ENCODE measurements at places on chromosomes 1 and 21.
A peak's percentile ranks its signal among the peaks of the same experiment; 100 is the strongest.

DNA sequence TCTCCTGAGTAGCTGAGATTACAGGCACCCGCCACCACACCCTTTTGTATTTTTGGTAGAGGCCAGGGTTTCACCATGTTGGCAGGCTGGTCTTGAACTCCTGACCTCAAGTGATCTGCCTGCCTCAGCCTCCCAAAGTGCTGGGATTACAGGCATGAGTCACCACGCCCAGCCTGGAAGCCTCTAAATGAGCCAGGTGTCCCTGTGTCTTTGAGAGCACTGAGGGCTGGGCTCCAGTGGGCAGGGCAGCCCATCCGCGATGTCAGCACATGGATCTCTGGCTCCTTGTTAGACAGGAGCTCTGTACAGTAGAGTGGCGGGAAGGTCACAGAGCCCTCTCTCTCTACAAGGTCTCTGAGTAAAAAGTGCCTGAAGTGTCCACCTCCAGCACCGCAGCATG is 124.3 kb downstream of the PGBD5 start:
- no peak for DNase-seq

DNA sequence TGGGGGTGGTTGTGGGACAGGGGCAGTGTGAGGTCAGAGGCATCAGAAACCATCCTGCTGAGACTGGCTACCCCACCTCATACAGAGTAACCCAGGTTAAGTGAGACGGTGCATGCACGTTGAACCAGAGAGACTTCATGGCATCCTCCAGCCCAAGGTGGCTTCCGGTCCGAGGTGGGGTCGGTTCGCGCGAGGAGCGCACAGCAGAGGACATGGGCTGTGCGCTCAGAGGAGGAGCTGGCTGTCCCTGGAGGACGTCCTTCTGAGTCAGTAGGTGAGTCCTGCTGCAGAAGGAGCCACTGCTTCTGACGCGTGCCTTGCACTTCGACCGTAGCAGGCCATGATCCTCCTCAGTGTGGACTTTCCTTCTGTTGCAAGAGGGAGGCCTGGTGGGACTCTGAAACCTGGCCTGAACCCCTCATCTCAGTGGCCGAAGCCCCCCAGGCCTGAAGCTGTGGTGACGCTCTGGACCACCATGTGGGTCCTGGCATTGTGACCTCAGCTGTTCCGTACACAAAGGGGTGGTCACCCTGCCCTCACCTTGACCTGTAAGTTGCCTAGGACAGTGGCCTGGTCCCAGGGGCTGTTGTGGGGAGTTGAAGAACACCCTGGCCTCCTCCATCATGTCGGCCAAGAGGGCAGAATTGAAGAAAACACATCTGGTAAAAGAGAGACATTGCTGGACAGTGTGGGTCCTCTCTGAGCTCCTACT is at the start of gene TEX35:
Gene TEX35 (plus strand): TSS at position 544 of the 712 bp plus-strand sequence. CDS start 80 bp downstream, at position 624.
- DNase-seq: no peak

GRCh38 chr1:46422261-46422871 is 28.2 kb downstream of the FAAH start:
- DNase-seq: no peak

- DNase-seq: peak; percentile 23
Observed at GRCh38 chr1:229582011-229582694, 23.6 kb upstream of the ABCB10 start.

DNA sequence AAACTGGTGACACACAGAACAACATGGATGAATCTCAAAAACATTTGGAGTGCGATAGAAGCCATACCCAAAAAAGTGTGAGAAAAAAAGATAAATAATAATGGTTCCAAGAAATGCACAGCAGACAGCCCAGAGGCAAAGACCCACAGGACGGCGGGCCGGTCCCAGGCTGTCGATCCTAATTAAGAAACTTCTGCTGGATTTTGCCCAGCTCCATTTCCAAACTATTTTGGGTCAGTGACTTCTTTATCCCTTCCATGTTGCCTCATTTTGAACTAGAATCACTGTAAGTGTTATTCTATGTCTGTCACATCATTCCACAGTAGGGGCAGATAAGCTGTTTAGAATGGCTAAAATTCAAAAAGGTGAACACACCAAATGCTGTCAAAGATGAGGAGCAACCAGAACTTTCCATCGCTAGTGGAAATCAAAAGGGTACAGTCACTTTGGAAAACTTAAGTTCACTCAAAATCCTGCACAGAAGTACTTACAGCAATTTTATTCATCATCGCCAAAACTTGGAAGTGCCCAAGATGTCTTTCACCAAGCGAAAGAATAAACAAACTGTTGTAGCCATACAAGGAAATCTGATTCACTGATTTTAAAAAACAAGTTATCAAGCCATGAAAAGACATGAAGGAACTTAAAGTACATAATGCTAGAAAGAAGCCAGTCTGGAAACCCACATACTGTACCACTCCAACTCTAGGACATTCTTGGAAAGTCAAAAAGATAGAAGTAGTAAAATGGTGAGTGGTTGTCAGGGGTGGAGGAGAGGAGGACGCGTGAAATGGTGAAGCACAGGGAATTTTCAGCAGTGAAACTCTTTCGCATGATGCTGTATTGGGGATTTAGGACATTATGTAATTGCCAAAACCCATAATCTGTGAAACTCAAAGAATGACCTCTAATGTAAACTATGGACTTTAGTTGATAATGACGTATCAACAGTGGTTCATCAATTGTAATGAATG is 7.5 kb downstream of the NBPF1 start:
- no peak for DNase-seq

- DNase-seq: no peak
Observed at GRCh38 chr21:38881131-38881530, 75.4 kb downstream of the ETS2 start.

GRCh38 chr1:209569455-209570207 is 13.9 kb upstream of the CAMK1G start:
- DNase-seq: peak; percentile 85

DNA sequence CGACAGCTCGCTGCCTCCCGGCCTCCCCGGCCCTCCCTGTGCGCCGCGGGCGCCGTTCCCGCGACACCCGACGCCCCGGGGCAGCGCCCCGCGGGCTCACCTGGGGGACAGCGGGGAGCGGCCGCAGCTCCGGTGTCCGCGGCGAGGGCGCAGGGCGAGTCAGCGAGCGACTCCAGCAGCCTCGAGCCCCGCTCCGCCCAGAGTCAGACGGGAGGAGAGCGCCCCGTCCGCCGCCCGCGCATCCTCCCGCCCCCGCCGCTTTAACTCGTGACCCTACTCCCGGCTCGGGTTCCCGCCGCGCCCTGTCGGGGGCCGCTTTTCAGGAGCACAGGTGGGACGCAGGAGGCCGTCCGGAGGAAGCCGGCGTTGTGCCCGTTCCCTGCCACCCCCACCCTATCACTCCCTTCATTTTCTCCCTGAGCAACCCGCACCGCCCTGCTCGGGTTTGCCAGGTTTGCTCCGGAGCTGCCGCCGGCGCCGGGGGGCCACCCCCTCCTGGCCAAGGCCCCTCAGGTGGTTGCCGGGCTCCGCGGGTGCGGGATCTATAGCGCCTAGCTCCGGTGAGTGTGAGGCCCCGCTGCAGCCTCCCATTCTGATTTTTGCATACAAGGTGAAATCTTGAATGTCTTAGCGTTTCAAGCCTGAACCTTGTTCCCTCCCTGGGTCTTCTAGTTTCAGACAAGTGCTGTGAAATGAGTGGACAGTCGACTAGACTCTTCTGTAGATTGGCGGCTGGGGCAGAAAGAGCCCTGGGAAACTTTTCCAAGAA is at the start of gene MCOLN3:
Gene MCOLN3 (minus strand): TSS at position 205 of the 769 bp plus-strand sequence. CDS start 3,140 bp downstream, outside the sequence.
- DNase-seq: peak; percentile 43

- DNase-seq: no peak
Observed at GRCh38 chr1:63624911-63625310, 31.7 kb downstream of the PGM1 start.

- DNase-seq: no peak
Observed at GRCh38 chr1:37146071-37146470, 111.8 kb upstream of the GRIK3 start.

DNA sequence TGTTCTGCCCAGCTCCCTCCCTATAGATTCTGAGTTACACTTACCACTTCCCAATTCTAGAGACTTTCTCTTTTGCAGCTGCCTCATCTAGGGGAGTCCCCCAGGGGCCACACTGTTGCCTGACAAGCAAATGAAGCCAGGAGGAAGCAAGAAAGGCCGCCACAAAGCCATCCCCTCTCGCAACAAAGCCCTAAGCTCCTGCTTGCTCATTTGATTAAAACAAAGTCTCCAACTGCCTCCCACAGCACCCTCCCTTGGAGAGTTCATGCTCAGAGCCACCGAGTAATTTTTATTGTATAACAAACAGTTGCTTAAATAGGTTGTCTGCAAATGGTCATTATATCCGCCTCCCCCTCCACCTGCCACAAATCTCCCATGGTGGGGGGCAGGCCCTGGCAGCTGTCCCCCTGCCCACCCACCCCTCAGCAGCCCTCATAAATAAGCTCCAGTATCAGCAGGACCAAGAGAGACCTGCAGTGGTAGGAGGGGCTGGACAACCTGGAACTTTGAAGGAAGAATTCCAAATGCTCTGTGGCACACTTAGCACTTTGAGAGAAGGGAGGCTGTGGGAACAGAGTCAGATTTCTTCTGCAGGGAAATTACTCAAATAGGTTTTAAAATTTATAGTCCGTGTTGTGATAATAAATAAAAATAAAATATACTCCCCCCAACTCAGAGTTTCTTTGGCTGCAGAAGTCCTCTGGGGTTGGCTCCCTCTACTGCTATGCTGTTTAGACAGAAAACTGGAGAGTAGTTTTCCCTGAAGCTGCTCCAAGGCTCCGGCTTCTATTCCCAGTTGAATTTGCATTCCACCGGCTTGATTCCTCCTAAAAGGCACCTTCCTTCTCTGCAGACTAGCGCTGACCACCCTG is 237.5 kb downstream of the TTLL7 start:
- DNase-seq: peak; percentile 38

DNA sequence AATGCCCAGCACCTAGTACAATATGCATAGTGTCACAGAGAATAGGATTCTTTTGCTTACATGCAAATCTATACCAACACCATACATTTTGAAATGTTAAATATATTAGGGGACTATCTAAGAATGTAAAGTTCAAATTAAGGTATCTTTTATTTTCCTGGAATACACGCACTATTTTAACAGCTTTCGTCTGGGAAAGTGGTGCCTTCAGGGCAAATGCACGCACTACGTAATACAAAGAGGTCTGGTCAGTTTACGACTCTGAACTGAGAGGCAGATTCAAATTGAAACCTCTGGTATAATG is 931 bp downstream of the FUBP1 start:
- no peak for DNase-seq

- DNase-seq: no peak
Observed at GRCh38 chr1:217332431-217333065, 298.3 kb downstream of the GPATCH2 start.

- DNase-seq: peak; percentile 33
Observed at GRCh38 chr1:27218736-27219135, 15.7 kb upstream of the WDTC1 start.

- DNase-seq: no peak
Observed at GRCh38 chr1:78334952-78335351, 155.8 kb upstream of the PTGFR start.

- DNase-seq: no peak
Observed at GRCh38 chr1:75293270-75293669, 159.1 kb downstream of the LHX8 start.

GRCh38 chr1:187621951-187622350 is 793.2 kb downstream of the PLA2G4A start:
- peak; percentile 10 for DNase-seq

DNA sequence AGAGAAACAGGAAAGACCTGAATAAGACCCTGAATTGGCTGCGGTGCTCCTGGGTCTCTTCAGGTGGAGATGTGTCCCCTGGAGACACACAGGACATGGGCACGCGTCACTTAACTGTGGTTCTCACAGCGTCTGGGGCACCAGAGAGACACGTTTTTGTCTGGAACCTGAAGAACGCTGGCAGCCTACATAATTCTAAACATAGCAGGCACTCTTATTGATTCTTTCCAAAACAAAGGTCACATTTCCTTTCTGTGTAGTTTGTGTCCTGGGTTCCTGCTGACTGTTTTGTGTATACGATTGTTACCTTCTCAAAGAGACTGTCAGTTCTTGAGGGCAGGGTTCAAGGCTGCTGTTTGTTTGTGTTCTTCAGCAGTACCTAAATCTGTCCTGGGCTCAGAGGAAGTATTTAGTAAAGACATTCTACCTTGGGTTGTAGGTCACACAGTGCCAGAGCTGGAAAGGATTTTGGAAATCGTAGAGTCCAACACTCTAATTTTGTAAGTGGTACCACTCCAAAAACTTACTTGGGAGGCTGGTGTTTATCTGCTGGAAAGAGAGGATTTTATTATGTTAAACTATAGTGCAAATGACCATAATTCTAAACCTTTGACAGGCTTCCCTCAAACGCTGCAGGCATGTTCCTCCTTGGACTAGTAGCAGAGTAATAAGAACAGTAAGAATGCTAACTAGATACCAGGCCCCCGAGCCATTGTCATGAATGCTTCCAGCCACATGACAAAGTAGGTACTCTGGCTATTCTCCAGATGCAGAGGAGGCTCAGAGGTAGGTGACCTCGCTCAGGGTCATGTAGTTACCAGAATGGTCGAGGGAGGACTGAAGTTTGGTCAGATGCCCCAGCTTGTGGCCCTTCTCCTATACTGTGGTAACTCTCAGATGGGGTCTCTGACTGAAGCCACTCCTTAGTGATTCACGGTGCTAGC is 164.3 kb downstream of the DHRS3 start:
- no peak for DNase-seq

- no peak for DNase-seq
Observed at GRCh38 chr1:172955161-172955815, 95.5 kb downstream of the TNFSF18 start.
